ENCODE measurements at places on chromosomes 7 and 10.

DNA sequence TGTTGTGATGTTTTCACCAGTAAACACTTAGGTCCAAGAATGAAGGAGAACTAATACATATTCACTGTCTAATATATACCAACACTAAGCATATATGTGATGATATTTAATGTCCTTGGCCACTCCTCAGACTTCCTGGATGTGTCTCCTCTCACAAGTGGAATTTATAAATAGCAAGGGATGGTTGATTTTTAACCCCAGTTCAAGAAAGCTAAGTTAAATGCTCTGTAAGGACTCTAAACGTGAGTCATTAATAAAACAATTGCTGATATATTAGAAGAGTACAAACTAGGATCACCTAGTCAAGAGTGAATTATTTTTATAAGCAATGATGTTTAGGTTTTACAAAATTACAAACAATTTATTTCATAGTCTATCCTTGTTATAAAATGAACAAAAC is 355.9 kb upstream of the TMEM229A start:
- DNase-seq: no peak

DNA sequence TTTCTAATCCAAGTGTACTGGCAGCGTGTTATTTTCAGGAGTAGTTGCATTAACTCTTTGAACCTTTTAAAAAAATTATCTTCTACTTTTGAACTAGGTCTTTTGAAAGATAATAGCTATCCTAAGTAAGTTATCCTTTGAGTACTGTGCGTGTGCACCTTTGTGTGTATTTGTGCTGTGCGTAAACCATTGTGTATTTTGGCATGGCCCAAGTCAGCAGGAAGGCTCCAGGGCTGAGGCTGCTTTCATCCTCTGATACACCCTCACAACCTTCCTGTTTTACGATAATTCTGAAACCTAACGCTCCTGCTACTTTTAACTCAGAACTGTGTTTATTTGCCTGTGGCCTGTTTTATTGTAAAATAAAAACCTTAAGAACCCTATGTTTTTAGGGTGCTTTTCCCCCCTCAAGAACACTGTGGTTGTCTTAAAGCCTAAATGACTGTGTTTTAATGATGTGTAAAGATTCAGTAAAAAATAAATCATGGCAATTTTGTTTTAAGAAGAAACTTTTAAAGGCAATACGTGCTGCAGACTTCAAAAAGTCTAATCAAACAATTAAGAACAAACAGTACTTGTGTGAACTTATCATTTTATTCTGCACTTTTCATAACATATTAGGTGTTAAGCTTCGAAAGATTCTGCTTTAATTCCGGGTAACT is 57.5 kb downstream of the HDAC9 start:
- DNase-seq: no peak

DNA sequence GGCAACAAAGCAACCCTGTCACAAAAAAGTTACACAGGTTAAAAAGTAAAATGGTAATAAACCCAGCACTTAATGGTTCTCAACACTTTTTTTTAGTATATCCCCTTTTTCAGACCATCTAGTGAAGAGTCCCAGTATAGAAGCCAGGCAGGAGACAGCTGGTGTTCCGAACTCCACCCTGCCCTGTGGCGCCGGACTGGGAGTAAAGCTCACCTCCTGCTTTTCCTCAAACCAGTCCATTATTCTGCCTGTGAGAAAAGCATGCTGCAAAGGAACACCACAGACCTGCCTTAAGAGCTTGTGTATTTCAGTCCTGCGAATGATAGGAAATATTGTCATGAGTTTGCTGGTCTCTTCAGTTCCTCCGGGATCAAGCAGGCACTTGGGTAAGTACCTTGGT is 81.0 kb downstream of the EZH2 start:
- DNase-seq: no peak

DNA sequence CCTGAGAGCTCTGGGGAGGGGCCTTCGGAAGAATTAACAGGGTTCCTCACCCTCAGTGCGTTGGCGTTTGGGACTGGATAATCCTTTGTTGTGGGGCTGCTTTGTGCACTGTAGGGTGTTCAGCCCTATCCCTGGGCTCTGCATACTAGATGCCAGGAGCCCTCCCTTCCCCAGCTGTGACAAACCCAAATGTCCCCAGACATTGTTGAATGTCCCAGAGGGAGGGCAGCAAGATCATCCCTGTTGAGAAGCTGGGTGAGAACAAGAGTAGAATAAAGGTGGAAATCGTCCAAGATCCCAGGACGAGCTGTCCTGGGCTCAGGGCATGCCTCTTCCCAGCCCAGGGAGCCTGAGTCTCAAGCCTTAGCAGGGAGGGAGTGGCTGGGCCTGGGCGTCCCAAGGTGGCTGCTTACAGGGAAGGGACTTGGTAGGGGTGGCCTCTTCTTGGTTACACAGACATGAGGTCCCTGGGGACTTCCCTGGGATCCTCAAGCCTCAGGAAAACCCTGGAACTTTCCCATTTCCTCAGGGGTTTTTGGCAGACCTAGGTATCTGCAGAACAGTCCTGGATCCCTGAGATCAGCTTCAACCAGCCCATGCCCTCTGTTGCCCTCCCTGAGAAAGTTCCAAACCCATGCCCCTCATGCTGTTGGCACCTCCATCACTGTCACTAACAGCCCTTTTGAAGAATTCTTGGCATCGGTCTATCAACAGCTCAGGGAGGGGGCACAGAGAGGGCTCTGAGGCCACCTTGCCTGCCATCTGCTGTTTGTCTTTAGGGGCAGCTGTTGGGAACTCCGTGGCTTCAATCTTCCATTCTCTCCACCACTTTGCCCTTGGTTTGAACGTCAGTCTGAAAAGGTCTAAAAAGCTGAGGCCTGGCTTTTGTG is 53.7 kb downstream of the GOLGA7B start:
- DNase-seq: no peak

GRCh38 chr10:132632851-132633684 is 95.5 kb downstream of the INPP5A start:
- no peak for DNase-seq

- no peak for DNase-seq
These were observed 407.1 kb upstream of the PFKP start for GRCh38 chr10:2660276-2660675.

DNA sequence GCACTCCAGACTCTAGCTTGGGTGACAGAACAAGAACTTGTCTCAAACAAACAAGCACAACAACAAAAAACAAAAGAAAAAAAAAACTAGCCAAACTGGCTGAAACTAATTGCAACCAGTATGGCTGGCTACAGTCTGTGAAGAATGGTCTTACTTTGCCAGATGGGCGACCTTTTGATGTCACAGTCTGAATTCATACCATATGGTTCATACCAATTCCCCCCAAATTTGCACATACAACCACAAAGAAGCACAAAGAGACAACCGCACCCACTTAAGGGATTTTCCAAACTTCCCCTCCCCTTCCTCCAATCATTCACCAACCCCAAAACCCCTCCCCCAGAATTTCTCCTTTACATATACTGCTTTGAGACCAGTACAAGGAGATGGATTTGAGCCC is 114.2 kb downstream of the SPAG6 start:
- no peak for DNase-seq

DNA sequence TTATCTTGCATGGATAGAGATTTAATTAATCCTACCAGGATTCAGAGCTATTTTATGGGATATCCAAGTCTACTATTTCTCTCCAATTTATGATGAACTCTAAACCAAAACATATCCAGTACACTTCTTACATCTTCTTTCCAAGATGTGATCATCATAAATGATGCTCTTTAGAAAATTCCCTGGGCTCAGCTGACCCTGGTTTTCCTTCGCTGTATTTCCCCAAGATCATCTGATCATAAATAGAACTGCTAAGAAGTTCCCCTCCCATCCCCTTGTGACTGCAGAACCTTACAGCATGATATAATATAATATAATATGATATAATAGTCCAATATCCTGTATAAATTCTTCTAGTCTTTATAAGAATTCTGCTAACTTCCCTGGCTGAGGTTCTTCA is 114.6 kb upstream of the LYZL2 start:
- no peak for DNase-seq

- DNase-seq: no peak
These were observed 72.4 kb upstream of the LRRC4 start for GRCh38 chr7:128103498-128104107.
